Brain pericyte (primary cell): ENCODE measurements at places on chromosomes 4 and X.

GRCh38 chrX:10042055-10042454 is 74.9 kb downstream of the CLDN34 start:
- DNase-seq = no peak

DNA sequence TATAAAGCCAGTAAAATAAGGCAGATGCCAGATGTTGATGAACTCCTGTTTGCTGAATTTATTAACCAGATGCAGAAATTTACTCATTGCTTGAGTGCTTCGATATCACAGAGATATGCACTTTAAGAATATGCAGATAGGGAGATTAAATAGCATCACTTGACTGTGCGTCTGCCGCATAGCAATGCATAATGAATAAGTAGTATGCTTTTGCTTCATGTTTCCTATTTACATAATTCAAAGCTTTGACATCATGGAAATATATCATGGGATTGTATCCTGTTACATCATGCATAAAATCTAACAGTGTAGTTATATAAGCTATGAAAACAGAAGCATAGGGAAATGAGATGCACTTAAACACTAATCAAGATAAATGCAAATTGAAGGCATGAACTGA is 45.9 kb downstream of the VEGFC start:
- no peak for DNase-seq

GRCh38 chrX:20418379-20419150 is 151.9 kb upstream of the RPS6KA3 start:
- DNase-seq = no peak

GRCh38 chrX:112536544-112536943 is 143.2 kb downstream of the LHFPL1 start:
- no peak for DNase-seq

- no peak for DNase-seq
Observed at GRCh38 chrX:137425986-137426385, 139.9 kb upstream of the ZIC3 start.

GRCh38 chrX:57380026-57380796 is 93.7 kb downstream of the FAAH2 start:
- DNase-seq = no peak

- DNase-seq = no peak
Observed at GRCh38 chrX:49309401-49309981, 6.0 kb downstream of the GAGE10 start.

DNA sequence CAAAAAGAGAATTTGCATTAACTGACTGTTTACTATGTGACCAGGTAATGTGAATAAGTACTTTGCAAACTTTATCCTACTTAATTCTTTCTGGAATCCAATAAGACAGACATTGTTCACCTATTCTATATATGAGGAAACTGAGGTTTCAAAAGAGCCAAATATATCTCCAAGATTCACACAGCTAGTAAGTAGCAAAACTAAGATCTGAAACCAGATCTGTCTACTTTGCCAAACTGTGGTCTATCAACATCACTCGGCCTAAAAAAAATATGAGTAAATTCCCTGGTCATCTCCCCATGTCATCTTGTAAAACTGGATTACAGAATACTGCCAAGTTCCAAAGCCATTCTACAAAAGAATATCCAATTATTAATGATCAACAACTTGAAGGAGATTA is 52.8 kb downstream of the ANAPC10 start:
- DNase-seq = no peak

DNA sequence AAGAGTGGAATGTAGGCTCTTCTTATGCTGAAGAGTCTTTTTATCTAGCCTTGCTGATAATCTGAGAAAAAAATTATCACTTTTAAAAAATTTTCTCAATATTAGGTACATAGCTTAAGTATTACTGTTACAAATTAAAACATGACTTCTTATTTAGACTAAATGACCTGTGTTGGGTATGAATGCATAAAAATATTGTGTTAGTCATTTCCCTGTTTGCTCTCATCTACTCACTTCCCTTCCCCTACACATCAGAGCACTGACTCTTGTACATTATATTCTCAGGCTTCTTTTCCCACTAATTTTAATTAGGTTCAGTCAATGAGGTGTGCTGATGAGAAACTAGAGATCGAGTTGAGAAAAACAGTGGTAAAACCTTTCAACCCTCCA is 881.0 kb downstream of the PCDH18 start:
- DNase-seq = no peak

DNA sequence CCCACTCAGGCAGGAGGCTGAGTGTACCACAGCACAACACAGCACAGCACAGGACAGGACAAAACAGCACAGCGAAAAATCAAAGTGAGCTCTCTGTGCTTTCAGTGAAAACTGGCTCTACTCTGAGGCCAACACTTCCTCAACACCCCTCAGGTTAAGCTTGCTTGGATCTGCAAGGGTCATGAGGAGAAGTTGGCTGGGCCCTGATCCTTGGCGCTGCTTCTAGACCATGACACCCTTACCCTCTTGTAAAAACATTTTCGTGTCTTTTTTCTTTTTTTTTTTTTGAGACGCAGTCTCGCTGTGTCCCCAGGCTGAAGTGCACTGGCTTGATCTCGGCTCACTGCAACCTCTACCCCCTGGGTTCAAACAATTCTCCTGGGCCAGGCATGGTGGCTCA is 25.3 kb downstream of the USP46 start:
- no peak for DNase-seq

DNA sequence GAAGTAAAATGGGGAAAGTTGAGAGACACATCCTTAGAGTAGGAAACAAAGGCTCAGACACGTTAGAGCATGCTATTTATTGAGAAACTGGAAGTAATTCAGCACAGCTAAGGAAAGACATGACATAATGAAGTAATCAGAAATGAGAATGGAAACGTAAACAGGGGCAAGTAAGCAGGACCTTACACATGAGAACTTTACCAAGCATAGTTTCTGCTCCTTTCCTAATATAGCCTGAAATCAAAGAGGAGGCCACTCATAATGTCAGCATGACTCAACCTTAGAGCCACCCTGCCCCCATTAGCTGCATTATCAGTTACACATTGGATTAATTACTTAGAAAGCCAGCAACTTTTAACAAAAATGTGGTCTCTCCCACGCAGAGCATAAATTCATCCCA is 558.3 kb upstream of the GRIA3 start:
- DNase-seq = no peak

GRCh38 chr4:1402516-1403091 is 3.6 kb downstream of the NKX1-1 start:
- no peak for DNase-seq
